ENCODE measurements at places on chromosomes 5 and 9. TPM values are rescaled to one million over a fixed set of nuclear protein-coding genes. Genes with fewer than 3 reads are reported as not detected.

Gene GABRA1
- total RNA-seq, result not detected

Gene GRM6
- total RNA-seq, result not detected

Gene SLC36A3
- total RNA-seq, result not detected

Gene OR1J2
- total RNA-seq, result not detected

Gene C5orf58
- total RNA-seq, result not detected

Gene ZNF782
- 4.4 TPM for total RNA-seq

Gene PLEKHG4B
- total RNA-seq, result not detected

Gene BTNL8
- total RNA-seq, result not detected

Gene RNF14
- 44.8 TPM for total RNA-seq

Gene CA9
- total RNA-seq, result 0.68 TPM

Gene ZSWIM6
- 13.0 TPM for total RNA-seq

Gene GRAMD2B
- 25.3 TPM for total RNA-seq

Gene CEL
- total RNA-seq, result 0.34 TPM

Gene FBP2
- total RNA-seq, result not detected

Gene SOX30
- not detected for total RNA-seq

Gene BTNL9
- total RNA-seq, result 0.07 TPM

Gene SVEP1
- total RNA-seq, result under 0.01 TPM

Gene TRIM14
- 16.7 TPM for total RNA-seq
